ENCODE measurements at places on chromosomes 5 and 9.

GRCh38 chr5:55675119-55675518 is 37.0 kb downstream of the SLC38A9 start:
- no peak for DNase-seq

GRCh38 chr5:42772265-42772993 is 15.8 kb downstream of the CCDC152 start:
- DNase-seq: no peak

DNA sequence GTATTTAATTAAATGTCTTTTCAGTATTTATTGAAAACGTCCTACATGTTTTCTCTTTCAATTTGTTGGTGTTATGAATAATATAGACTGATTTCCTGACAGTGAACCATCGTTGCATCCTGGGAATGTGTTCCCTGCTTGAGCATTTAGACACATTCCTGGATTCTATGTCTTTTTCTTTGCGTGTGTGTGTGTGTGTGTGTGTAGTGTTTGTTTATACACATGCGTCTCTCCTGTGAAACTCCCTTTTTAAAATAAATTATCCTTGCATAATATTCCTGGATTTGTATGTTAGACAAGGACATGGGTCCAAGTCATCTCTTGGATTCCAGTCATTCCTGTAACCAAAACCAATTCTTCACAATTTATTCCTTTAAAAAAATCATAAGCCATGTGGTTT is 153.4 kb downstream of the HSPA4 start:
- DNase-seq: no peak

GRCh38 chr5:75510836-75511434 is 494 bp downstream of the CERT1 start:
- DNase-seq: peak; percentile 76

DNA sequence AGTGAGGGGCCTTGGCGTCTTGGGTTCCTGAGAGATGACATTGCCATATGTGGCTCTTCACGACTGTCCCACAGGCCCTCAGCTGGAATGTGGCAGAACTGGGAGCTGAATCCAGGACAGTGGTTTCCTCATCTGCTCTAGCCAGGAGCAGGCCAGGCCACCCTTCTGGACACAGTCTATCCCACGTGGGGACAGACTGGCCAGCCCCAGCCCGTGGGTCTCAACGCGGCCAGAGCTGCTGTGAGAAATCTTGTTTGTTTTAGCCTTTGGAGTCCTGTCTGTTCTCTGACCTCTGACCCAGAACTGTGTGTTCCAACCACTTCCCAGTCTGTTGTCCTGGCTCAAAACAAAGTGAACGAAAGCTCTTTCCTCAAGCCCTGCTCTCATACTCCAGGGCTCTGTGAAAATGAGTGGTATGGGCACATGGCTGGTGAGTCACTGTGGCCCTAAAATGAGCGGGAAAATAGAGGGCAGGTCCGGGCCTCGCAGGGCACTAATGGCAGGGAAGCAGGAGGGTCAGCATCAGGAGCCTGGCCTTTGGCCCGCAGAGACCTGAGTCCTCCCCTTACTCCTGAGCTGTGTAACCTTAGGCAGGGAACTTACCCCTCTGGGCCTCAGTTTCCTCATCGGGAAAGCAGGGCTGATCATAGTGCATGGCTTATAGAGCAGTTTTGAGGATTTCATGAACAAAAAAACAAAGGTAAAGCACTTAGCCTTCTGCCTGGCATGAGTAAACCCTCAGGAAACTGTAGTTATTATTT is 34.8 kb upstream of the GLRX start:
- DNase-seq: peak; percentile 96

DNA sequence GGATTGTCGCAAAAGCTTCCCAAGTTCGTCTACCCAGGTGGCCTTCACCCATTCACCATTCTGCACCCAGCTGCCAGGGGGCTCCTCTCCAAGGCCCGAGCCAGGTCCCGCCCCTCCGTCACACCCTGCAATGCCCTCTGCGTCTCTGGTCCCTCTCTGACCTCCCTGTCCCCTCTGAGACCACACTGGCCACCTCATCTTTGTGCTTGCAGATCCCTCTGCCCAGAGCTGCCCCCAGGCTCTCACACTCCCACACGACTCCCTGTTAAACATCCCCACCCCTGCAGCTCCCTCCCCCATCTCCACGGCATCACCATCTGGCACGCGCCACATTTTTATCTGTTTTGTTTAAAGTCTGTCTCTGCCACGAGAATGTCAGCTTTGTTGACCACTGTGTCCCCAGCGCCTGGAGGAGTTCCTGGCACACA is 243.6 kb downstream of the PBX3 start:
- DNase-seq: peak; percentile 15

DNA sequence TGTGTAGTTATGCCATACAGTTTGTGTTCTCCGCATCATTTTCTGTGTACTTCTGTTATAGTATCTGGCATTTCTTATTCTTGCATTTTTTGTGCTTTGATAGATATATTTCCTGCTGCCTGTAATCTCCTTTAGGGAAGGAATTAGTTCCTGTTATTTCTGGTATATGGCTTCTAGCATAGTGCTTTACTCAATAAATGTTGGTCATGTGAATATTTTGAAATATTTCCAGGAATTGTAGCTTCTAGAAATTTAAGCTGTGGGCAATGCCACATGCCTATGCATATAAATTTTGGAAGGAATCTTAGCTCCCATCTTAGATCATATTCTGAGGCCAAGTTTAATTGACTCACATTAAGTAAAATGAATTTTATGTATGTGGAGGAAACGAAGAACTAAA is 11.5 kb upstream of the PRRC1 start:
- DNase-seq: no peak

DNA sequence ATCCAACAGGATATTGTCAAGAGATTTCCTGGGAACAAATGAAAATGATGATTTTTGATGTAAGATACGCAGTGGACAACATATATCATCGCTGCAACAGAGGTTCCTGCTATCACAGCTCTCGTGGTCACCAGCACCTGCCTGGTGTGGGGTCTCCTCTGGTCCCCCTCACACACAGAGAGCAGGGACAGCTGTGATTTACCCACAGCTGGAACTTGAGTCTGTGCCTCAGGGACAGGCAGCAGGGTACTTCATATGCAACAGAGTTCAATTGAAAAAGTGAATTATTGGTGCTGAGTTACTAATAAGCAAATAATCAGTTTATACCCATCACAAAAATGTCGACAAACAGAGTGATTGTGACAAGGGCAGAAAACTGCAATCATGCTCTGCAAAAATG is 93.4 kb downstream of the LMX1B start:
- no peak for DNase-seq

- DNase-seq: no peak
Observed at GRCh38 chr9:79615038-79615437, 43.3 kb downstream of the TLE4 start.

- no peak for DNase-seq
Observed at GRCh38 chr5:157506066-157506590, 46.1 kb downstream of the NIPAL4 start.

DNA sequence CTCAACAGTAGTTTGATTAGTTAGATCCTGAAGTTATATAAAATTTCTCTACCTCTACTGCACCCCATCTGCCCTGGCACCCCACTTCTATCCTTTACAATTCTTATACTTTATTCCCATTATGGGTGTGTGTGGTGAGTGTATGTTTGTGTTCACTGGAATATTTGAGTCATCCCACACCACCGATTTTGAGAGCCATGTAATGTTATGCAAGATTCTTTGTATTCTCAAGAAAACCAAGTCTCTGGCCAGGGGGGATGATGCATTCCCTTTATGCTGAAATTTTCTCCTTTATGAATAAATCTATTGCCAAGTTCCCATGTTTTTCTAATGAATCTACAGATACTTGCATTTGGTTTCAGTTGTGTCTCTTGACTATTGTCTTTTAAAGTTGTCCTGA is 266.8 kb downstream of the ARHGEF28 start:
- no peak for DNase-seq

GRCh38 chr5:95759634-95760033 is 28.5 kb downstream of the RHOBTB3 start:
- DNase-seq: no peak

DNA sequence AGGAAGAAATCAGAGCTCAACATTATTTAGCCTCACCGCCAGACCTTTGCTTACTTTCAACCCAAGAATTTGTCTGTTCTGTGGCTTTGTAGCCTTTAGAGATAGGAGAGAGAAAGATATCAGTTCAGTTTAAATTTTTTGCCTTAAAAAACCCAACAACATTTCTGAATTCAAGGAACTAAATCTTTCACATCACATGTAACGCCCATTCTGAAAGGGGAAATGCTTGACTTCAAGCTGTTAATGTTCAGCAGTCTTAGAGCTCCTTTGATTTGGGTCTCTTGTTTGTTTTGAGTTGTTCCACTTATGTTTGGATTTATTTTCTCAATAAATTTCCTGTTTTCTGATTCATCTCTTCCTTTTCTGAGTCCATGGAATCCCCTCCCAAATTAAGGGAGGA is 294.5 kb downstream of the ARHGAP26 start:
- DNase-seq: no peak

- DNase-seq: no peak
Observed at GRCh38 chr5:133845271-133845670, 123.2 kb downstream of the C5orf15 start.

- no peak for DNase-seq
Observed at GRCh38 chr5:2519153-2519552, 232.3 kb downstream of the IRX2 start.

DNA sequence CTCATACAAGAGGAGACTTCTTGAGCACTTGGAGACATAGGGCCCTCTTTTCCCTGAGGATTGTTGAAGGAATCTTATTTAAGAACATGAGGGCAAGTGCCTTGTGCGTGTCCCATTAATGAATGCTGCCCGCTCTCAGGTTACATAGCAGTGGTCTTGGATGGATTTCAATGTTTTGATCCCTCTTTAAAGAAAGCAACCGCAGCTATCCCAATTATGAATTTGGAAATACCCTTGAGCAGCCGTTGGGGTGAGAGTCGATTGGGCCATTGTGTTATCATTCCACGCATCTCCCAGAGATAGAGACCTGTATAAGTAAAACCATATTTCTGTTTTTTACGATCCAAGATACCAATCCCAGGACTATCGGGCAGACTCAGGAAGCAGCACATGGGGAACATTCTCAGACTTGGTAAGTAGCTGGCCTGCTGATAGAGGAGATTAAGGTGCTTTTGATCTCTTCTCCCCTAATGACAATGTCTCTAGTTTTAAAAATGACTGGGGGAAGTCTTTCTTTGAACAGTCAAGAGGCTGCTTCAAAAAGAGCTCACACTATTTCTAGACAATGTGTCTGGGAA is 145.3 kb downstream of the MACROH2A1 start:
- DNase-seq: no peak

- DNase-seq: no peak
Observed at GRCh38 chr9:130165579-130165978, 6.6 kb upstream of the NCS1 start.

DNA sequence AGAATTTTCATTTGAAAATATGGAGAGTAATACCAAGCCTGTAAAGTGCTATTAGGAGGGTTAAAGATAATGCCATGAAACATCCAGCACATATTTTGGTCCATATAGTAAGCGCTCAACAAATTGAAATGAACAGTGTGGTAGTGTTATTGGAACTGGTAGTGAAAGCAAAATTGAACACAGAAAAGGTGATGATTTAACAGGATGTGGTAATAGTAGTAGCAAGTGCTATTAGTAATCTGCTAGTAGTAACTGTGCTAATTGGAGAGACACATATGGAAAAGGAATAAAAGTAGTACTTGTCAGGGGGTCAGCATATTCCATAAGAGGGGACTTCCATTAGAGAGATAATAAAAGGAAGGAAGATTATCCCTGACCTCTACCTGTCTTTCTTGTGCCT is 187.3 kb downstream of the HTR1A start:
- DNase-seq: no peak
